ENCODE measurements at places on chromosomes 6 and 20.

GRCh38 chr6:136963259-136963658 is 41.2 kb downstream of the SLC35D3 start:
- no peak for DNase-seq

GRCh38 chr20:25644814-25645213 is 21.0 kb upstream of the NANP start:
- no peak for DNase-seq

- DNase-seq, result no peak
These were observed 877.7 kb upstream of the CITED2 start for GRCh38 chr6:140252099-140252498.

DNA sequence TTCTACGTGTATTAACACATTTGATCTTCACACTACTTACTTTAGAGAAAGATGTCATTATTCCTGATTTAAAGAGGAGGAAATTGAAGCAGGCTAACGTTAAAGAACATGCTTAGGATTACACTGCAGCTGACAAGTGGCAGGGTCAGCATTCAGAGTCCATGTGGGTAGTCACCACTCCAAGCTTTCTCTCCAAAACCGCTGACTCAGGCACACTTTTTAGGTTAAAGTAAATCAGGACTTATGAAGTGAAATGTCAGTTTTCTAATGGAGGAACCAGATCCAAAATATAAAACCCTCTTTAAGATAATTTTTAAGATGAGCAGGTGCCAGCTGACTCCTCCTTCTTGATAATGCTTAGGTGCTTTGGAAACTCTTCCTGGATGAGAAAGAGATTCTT is 75.4 kb downstream of the HTR1E start:
- DNase-seq, result no peak

GRCh38 chr20:54633374-54634355 is 158.3 kb downstream of the DOK5 start:
- DNase-seq, result no peak

DNA sequence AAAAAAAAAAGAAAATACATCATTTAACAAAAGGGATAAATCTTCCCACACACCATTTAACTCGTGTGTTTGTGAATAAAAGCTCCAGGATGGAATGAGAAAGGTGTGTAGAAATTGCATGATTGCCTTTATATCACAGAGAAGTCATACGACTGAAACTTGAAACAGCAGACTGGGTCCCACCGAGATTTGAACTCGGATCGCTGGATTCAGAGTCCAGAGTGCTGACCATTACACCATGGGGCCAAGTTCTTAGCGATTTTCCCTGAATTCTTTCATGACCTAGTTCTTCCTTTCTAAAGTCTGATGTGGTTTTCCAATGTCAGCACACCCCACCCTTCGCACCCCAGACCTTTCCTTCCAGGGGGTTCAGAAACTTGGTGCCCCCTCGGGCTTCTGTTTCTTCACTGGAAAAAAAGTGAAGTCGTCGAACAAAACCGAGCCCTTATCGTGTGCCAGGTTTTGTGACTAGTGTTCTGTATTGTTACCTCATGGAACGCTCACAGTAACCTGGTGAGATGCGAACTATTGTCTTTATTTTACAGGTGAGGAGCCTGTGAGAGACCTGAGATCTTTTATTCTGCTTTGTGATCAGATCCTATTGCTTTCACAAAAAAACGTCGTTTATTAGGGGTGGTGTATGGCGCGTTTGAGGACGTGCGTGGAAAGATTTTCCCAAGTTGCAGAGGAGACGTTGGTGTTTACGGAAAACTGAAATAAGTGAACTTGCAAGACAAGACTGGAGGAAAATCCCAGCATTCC is 120.8 kb downstream of the OR2B2 start:
- peak; percentile 57 for DNase-seq
